Activated naive CD4-positive, alpha-beta T cell treated with anti-CD3 and anti-CD28 coated beads for 36 hours (primary cell): ENCODE measurements at places on chromosomes 6 and 20. TPM values are rescaled to one million over a fixed set of nuclear protein-coding genes. Genes with fewer than 3 reads are reported as not detected.

DNA sequence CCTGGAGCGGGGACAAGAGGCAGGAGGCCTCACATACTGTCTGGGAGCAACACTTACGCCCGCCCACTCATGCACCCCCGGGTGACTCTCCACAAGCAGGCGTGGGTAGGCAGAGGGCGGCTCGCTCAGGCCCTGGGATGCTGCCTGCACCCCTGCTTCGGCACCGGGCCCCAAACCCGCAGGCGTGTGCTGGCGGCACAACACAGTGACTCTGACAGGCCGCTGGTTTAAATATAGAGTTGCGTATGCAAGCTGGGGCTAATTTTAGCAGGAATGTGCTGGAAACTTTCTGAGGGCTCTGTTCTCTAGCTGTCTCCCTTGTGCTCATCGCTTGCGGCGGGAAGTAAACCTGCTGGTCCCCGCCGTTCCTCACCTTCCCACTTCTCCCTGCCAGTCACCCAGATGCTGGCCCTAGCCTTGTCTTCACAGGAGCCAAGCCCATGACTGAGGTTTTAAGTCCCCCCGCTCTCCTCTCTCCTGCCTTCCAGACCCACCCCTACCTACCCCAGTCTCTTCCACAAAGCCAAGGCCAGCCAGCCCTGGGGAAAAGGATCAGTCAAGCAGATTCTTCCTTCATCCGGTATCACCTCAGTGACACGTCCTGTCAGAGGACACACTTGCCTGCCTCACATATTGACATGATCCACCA is 94.5 kb upstream of the FOXP4 start:
- no peak overlapping the region for H3K27ac ChIP-seq
- H3K4me3 ChIP-seq, result no peak overlapping the region
- H3K36me3 ChIP-seq, result no peaks in the 10 kb centered on the region
- H3K27me3 ChIP-seq, result no peaks in the 10 kb centered on the region
- no peak for DNase-seq

GRCh38 chr20:56994006-56994405 is 272.4 kb downstream of the BMP7 start:
- H3K27ac ChIP-seq, result no peak overlapping the region
- H3K4me1 ChIP-seq, result no peaks in the 10 kb centered on the region
- peaks cover 13% of the 10 kb centered on the region for H3K27me3 ChIP-seq
- DNase-seq, result no peak
- no peak overlapping the region for H3K4me3 ChIP-seq
- no peaks in the 10 kb centered on the region for H3K36me3 ChIP-seq

Gene SAPCD1
- 9.8 TPM for total RNA-seq

DNA sequence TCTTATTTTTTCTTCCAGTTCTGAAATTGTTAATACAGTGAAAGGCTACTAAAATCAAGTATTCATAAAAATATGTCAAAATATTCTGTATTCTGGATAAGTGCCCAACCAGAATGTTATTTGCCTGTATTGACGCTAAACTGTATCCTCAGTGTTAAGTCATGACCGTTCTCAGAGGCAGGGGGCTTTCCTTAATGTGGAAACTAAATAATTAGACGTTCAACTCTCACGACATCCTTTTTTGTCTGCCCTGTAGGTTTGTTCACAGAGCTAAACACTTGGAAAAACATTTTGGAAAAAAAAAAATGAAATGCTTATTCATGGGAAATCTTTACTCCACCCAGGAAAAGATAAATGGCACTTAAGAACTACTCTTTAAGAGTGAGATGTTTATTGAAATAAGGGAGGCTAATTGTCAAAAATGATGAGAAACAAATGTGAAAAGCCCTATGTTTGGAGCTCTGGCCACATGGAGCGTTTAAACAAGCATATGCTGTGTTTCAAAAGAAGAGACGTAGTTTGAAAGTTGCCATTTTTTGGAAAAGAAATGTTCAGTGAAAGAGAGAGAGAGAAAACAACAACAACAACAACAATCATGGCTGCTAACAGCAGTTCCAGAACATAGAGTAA is 453.1 kb upstream of the MARCKS start:
- H3K4me1 ChIP-seq, result no peaks in the 10 kb centered on the region
- H3K36me3 ChIP-seq, result no peaks in the 10 kb centered on the region
- H3K27me3 ChIP-seq, result no peaks in the 10 kb centered on the region

Gene AIF1
- total RNA-seq, result 129 TPM

Gene HNF4A
- total RNA-seq, result not detected

DNA sequence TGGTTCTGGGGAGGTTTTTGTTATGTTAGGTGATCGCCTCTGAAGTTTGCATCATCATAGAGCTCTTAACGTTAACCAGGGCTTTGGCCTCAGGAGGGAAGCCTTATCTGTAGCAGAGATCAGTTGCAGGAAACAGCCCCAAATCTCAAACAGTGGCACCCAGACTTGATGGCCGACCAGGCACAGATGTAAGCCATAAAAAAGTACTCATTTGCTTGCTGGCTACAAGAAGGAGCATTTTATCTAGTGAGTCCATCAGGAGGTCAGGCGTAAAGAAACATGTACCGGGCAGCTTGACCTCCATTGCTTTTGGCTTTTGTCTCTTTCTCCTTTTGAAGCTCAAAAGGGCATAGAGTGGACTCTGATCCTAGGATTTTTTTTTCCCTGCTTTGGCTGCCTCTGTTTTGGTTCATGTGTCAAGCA is 122.3 kb downstream of the CCDC170 start:
- H3K4me3 ChIP-seq, result no peak overlapping the region
- H3K36me3 ChIP-seq, result no peaks in the 10 kb centered on the region
- no peak overlapping the region for H3K27ac ChIP-seq
- H3K27me3 ChIP-seq, result peaks cover 36% of the 10 kb centered on the region
- no peak for DNase-seq

Gene SGK2
- total RNA-seq, result 0.27 TPM

DNA sequence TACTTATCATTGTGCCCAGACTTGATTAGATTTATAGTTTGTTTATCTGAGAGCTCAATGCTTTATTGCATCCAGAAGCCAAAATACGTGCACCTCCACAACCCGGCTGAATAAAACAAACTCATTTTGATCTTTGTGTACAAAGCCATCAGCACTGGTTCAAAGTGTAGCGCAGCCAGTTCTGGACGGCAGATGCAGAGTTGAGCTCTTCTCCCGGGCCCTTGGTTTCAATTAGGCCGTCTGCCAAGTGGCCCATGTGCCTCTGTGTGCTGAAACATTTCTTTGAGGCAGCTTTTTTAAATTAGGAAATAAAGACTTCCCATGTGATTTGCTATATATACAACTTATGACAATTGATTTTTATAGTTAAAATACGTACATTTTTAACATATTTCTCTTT is 96.2 kb upstream of the RSPO3 start:
- DNase-seq, result no peak
- H3K4me3 ChIP-seq, result no peak overlapping the region
- no peaks in the 10 kb centered on the region for H3K27me3 ChIP-seq
- no peaks in the 10 kb centered on the region for H3K36me3 ChIP-seq
- no peaks in the 10 kb centered on the region for H3K4me1 ChIP-seq
- no peak overlapping the region for H3K27ac ChIP-seq

Gene TUBB1
- total RNA-seq, result not detected

- H3K27me3 ChIP-seq, result no peaks in the 10 kb centered on the region
- H3K27ac ChIP-seq, result no peak overlapping the region
- H3K4me3 ChIP-seq, result no peak overlapping the region
- DNase-seq, result no peak
- H3K4me1 ChIP-seq, result no peaks in the 10 kb centered on the region
These were observed 17.7 kb downstream of the SLC17A5 start for GRCh38 chr6:73636048-73636447.

GRCh38 chr20:13322198-13322597 is 101.1 kb downstream of the ISM1 start:
- H3K4me3 ChIP-seq, result no peak overlapping the region
- DNase-seq, result no peak
- H3K27me3 ChIP-seq, result peaks cover 12% of the 10 kb centered on the region
- peaks cover 9% of the 10 kb centered on the region for H3K4me1 ChIP-seq

Gene LY6G6C
- not detected for total RNA-seq

Gene SPTLC3
- total RNA-seq, result 0.64 TPM

Gene SMLR1
- total RNA-seq, result not detected

- peak; percentile 60 for DNase-seq
- no peak overlapping the region for H3K4me3 ChIP-seq
- no peak overlapping the region for H3K27ac ChIP-seq
These were observed 2.3 kb upstream of the HLA-DMA start for GRCh38 chr6:32954986-32955802.

Gene CDC40
- 28.5 TPM for total RNA-seq

DNA sequence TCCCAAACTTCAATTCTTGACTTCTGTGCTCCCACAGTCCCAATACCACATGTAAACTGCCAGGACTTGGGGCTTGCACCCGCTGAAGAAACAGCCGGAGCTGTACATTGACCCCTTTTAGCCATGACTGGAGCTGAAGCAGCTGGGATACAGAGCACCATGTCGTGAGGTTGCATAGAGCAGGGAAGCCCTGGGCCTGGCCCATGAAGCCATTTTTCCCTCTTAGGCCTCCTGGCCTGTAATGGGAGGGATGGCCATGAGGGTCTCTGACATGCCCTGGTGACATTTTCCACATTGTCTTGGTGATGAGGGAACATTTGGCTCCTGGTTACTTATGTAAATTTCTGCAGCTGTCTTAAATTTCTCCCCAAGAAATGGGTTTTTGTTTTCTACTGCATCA is 9.8 kb downstream of the RHAG start:
- no peaks in the 10 kb centered on the region for H3K36me3 ChIP-seq
- no peak for DNase-seq
- no peak overlapping the region for H3K4me3 ChIP-seq

- H3K36me3 ChIP-seq, result no peaks in the 10 kb centered on the region
- H3K4me1 ChIP-seq, result no peaks in the 10 kb centered on the region
- H3K27ac ChIP-seq, result no peak overlapping the region
- H3K4me3 ChIP-seq, result no peak overlapping the region
- no peaks in the 10 kb centered on the region for H3K27me3 ChIP-seq
These were observed 38.8 kb downstream of the BMP2 start for GRCh38 chr20:6806275-6806674.

- peaks cover 3% of the 10 kb centered on the region for H3K27me3 ChIP-seq
- no peak overlapping the region for H3K4me3 ChIP-seq
These were observed 55.2 kb downstream of the ANKEF1 start for GRCh38 chr20:10089871-10090587.

- no peak for DNase-seq
- H3K36me3 ChIP-seq, result peaks cover 23% of the 10 kb centered on the region
- no peak overlapping the region for H3K27ac ChIP-seq
- no peaks in the 10 kb centered on the region for H3K4me1 ChIP-seq
- no peaks in the 10 kb centered on the region for H3K27me3 ChIP-seq
- H3K4me3 ChIP-seq, result no peak overlapping the region
These were observed 83.1 kb downstream of the TRMT11 start for GRCh38 chr6:126069449-126069848.

Gene MATN4
- total RNA-seq, result 1.5 TPM

Gene PLCB4
- not detected for total RNA-seq

Gene IER3
- 32.2 TPM for total RNA-seq

Gene SLC22A16
- total RNA-seq, result not detected

DNA sequence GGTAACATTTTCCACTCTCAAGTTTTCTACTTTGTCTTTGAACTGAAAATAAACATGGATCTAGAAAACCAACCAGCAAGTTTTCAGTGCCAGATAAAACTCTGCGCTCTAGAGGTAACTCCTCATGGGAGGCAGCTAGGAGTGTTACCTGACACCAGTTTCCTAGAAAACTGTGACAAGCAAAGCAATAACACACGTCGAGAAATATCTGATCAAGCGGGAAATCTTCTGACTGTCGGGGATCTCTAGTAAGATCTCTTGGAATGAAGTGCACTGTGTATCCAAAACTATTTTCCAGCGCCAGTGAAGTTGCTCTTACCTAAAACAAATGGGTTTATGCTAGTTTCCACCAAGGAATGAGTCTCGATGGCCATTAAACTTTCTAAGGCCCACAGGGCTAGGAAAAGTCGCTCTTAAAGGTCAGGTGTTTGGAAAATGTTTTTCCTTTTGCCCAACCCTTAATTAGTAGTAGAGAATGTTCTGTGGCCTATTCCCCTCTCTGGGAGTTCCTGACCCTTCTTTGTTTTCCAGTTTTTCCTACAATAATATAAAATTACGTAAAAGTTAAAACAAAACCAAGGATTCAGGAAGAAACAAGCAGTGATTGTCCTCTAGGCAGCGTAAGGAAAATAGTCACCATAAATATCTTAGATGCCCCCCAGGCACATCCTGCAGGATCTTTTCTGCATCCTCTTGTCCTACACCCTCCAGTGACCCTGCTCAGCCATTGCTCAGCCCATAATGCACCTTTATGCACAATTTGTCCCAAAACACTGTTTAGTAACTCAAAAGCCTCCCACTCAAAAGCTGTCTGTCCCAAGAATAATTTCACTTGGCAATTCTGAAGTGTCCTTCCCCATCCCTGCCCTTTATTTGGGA is 137.7 kb upstream of the AKAP12 start:
- DNase-seq, result no peak
- peaks cover 41% of the 10 kb centered on the region for H3K36me3 ChIP-seq
- H3K4me3 ChIP-seq, result no peak overlapping the region
- no peaks in the 10 kb centered on the region for H3K4me1 ChIP-seq
- H3K27me3 ChIP-seq, result no peaks in the 10 kb centered on the region
- no peak overlapping the region for H3K27ac ChIP-seq
